ENCODE measurements at places on chromosomes 12 and 14. TPM values are rescaled to one million over a fixed set of nuclear protein-coding genes. Genes with fewer than 3 reads are reported as not detected.

DNA sequence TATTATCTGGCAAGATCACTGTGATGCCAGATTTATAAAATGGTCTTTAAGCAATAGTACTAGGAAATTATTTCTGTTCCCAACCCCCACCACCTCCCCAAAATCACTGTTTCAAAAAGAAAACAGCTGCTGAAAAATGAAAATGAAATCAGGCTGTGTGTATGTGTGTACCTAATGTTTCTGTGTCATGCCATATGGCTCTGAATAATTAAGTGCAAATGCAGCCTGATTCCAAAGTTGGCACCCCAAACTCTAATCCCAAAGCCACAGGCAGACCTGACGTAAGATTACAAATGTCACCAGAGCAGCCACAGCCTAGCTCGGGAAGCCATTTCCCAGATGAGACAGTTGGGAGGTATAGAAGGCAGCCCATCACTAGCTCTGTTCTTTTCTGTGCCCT lies 175.5 kb downstream of the MED13L start:
- no peak overlapping the region for H3K4me3 ChIP-seq
- no peak for DNase-seq
- no peaks in the 10 kb centered on the region for H3K27me3 ChIP-seq
- no peaks in the 10 kb centered on the region for H3K4me1 ChIP-seq
- no peaks in the 10 kb centered on the region for H3K36me3 ChIP-seq
- H3K27ac ChIP-seq = no peak overlapping the region

Gene AQP2
- total RNA-seq = not detected

- no peak overlapping the region for H3K4me3 ChIP-seq
- H3K27ac ChIP-seq = no peak overlapping the region
- H3K36me3 ChIP-seq = no peaks in the 10 kb centered on the region
- H3K27me3 ChIP-seq = no peaks in the 10 kb centered on the region
- no peaks in the 10 kb centered on the region for H3K4me1 ChIP-seq
Measured at GRCh38 chr14:59154373-59154772, 34.1 kb upstream of the DAAM1 start.

- peak; percentile 65 for DNase-seq
- no peak overlapping the region for H3K4me3 ChIP-seq
- H3K36me3 ChIP-seq = no peaks in the 10 kb centered on the region
- H3K4me1 ChIP-seq = peaks cover 4% of the 10 kb centered on the region
- no peak overlapping the region for H3K27ac ChIP-seq
Measured at GRCh38 chr12:116896411-116896924, 14.3 kb upstream of the FBXW8 start.

DNA sequence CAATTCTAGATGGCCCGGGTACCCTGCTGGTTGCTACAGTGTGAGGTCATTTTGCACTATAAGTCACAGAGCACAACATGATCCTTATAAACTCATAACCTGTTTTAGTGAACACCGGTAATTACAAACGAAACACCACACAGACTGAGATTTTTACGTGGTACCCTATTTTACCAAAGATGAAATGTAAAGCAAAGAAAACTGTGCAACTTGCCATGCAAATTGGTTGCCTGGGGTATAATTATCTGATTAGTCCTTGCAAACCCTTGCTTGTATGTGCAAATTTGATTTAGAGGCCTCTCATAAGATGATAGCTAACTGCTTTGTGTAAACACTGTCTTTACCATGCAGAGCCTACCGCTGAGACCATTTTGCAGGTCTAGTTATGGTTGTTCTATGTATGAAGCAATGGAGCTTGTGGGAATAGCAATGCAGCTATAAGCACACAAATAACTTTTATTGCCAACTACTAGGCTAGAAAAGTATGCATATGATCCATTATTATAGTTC lies 372.1 kb upstream of the FAR2 start:
- H3K36me3 ChIP-seq = no peaks in the 10 kb centered on the region
- H3K27me3 ChIP-seq = no peaks in the 10 kb centered on the region
- H3K27ac ChIP-seq = no peak overlapping the region
- H3K4me3 ChIP-seq = no peak overlapping the region
- DNase-seq = no peak

Gene SYT1
- 1.2 TPM for total RNA-seq

- no peaks in the 10 kb centered on the region for H3K4me1 ChIP-seq
- H3K27ac ChIP-seq = no peak overlapping the region
- H3K36me3 ChIP-seq = no peaks in the 10 kb centered on the region
- H3K4me3 ChIP-seq = no peak overlapping the region
- H3K27me3 ChIP-seq = no peaks in the 10 kb centered on the region
- DNase-seq = no peak
Measured at GRCh38 chr12:41606468-41607445, 418.6 kb downstream of the PDZRN4 start.

Gene GNPNAT1
- 45.2 TPM for total RNA-seq

Gene MTA1
- total RNA-seq = 147 TPM

DNA sequence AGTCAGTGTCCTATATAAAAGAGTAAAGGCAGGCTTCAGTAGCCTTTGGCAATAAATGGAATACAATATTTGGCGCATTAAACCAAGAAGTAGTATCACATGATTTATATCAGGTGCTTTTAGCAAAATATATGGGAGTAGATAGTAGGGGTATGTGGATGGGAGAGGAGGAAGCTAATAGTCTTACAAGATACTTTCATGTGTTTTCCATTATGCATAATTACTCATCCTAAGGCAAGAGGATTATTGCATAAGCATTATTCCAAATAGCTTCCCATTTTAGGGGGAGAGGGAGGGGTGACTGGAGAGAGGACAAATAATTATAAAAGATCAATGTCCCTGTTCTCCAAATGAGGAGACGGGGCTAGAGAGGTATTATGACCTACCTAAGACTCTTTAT lies 104.3 kb downstream of the DUSP6 start:
- no peak for DNase-seq
- peaks cover 7% of the 10 kb centered on the region for H3K4me1 ChIP-seq
- H3K36me3 ChIP-seq = no peaks in the 10 kb centered on the region
- H3K4me3 ChIP-seq = no peak overlapping the region
- H3K27ac ChIP-seq = no peak overlapping the region
- H3K27me3 ChIP-seq = no peaks in the 10 kb centered on the region

Gene CLEC1B
- total RNA-seq = not detected

GRCh38 chr12:65755596-65755978 lies 68.7 kb upstream of the HMGA2 start:
- no peak overlapping the region for H3K27ac ChIP-seq
- H3K4me1 ChIP-seq = peaks cover 27% of the 10 kb centered on the region
- DNase-seq = peak; percentile 37
- no peaks in the 10 kb centered on the region for H3K27me3 ChIP-seq

DNA sequence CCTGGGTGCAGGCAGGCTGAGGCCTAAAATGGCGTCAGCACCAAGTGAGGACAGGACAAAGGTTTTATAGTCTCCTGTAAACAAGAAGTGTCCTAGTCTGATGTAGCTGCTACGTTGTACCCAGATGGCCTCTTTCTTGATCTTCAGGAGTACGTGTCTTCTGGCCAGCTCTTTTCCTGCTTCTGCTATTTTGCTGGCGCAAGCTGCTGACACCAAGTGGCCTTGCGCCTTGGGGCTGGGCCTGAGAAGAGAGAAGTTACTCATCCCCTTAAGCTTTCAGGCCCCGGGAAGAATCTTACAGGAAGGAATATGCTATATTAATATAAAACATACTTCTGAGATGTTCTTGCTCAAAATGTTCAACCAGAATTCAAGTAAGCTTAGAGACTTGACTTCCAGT lies 605.2 kb downstream of the GALC start:
- no peaks in the 10 kb centered on the region for H3K36me3 ChIP-seq
- no peak for DNase-seq
- no peaks in the 10 kb centered on the region for H3K4me1 ChIP-seq

- H3K4me3 ChIP-seq = no peak overlapping the region
- no peaks in the 10 kb centered on the region for H3K4me1 ChIP-seq
- H3K27me3 ChIP-seq = no peaks in the 10 kb centered on the region
- no peak for DNase-seq
- no peaks in the 10 kb centered on the region for H3K36me3 ChIP-seq
- H3K27ac ChIP-seq = no peak overlapping the region
Measured at GRCh38 chr14:102856179-102856578, 66.3 kb upstream of the AMN start.

Gene ARF3
- 205 TPM for total RNA-seq

Gene ING4
- 87.6 TPM for total RNA-seq

DNA sequence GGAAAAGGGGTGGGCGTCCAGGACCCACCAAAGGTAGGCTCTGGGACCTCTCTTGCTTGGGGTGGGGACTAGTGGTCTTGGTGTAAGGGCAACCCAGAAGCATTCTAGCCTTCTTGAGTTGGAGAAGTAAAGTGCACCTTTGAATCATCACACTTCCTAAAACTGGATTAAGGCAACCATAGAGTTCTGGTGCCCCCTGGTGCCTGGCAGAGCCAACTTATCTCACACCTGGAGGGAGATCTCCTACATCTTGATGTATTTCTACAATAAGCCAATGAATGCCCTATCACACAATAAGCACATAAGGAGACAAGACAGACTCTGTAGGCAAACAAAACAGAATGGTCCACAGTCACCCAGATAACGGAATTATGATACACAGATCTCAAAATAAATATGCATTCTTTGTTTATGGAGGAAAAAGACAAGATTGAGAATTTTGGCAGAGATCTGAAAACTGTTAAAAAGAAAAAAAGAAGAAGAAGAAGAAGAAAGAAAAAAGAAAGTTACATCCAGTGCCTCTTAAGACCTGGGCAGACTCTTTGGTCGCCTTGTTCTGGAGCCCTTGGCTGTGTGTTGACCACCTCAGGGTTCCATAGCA lies 95.9 kb upstream of the PPP2R5C start:
- no peaks in the 10 kb centered on the region for H3K27me3 ChIP-seq
- H3K27ac ChIP-seq = no peak overlapping the region
- H3K4me3 ChIP-seq = no peak overlapping the region
- H3K4me1 ChIP-seq = no peaks in the 10 kb centered on the region
- no peaks in the 10 kb centered on the region for H3K36me3 ChIP-seq
- peak; percentile 81 for DNase-seq

DNA sequence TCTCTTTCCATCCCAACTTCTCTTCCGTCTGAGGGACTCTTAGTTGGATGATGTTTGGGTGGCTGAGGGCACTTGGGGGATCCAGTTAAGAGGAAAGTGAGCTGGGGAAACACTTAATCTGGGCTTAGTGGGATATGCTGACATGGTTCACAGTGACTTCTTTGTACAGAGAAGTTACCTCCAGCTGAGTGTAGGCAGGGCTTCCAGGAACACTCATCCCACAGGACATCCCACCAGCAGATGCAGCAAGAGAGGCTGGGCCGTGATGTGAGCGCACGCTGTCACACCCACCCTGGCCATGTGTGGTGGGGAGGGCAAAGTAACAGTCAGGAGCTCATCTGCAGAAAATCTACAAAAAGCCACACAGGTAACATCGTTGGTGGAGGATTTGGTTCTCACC lies 832 bp upstream of the CACNA2D4 start:
- no peak overlapping the region for H3K4me3 ChIP-seq
- DNase-seq = no peak
- no peak overlapping the region for H3K27ac ChIP-seq
- H3K36me3 ChIP-seq = no peaks in the 10 kb centered on the region
- H3K27me3 ChIP-seq = peaks cover 90% of the 10 kb centered on the region

Gene IL22
- not detected for total RNA-seq

GRCh38 chr14:61090432-61091216 lies 109.6 kb downstream of the SLC38A6 start:
- H3K4me3 ChIP-seq = no peak overlapping the region
- no peaks in the 10 kb centered on the region for H3K36me3 ChIP-seq
- no peaks in the 10 kb centered on the region for H3K27me3 ChIP-seq
- no peaks in the 10 kb centered on the region for H3K4me1 ChIP-seq

Gene L3HYPDH
- total RNA-seq = 96.3 TPM

Gene PDE3A
- total RNA-seq = not detected

DNA sequence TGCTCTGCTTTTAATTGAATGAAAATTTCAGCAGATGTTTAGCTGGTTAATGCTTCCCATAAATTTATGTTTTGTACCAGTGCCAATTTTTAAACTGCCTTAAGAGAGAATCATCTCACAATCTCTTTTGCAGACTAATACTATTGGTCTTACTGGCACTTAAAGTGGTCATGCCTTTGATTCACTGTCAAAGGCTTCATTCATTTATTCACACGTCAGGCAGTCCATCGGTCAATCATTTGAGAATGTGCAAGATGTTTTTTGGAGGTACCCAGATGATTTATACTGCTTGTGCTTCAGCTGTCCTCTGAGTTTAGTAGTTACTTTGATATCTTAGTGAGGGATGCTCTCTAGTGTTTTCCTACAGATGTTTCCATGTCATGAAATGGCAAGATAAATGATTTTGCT lies 83.4 kb downstream of the NAV3 start:
- H3K4me1 ChIP-seq = no peaks in the 10 kb centered on the region
- H3K27me3 ChIP-seq = no peaks in the 10 kb centered on the region
- DNase-seq = no peak
- no peak overlapping the region for H3K4me3 ChIP-seq
- H3K36me3 ChIP-seq = no peaks in the 10 kb centered on the region

DNA sequence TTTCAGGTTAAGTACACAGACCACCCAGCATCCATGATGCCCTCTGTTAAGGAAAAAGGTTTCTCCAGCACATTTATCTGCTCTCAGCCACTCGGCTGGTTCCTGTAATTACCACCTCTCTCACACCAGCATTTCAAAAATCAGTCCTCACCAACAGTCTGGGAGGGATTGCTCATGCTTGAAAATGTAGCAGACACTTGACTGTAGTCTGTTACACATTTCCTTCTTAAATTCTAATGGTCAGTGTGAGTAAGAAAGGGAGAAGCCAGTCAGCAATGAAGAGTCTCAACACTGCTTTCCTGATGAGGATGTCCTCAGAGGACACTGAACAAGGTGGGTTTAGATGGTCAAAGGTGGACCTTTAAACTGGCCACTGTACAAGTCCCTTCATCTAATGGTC lies 6.0 kb downstream of the ZBTB39 start:
- no peak for DNase-seq
- H3K27ac ChIP-seq = no peak overlapping the region
- peaks cover 5% of the 10 kb centered on the region for H3K4me1 ChIP-seq
- H3K27me3 ChIP-seq = no peaks in the 10 kb centered on the region
- no peak overlapping the region for H3K4me3 ChIP-seq
- 0 out of 2 replicates have a peak, but pooled peaks cover 8% of the 10 kb centered on the region for H3K36me3 ChIP-seq

- H3K4me3 ChIP-seq = no peak overlapping the region
- peaks cover 14% of the 10 kb centered on the region for H3K4me1 ChIP-seq
- H3K27me3 ChIP-seq = no peaks in the 10 kb centered on the region
- no peak for DNase-seq
- H3K36me3 ChIP-seq = no peaks in the 10 kb centered on the region
Measured at GRCh38 chr12:67377541-67377940, 108.4 kb downstream of the CAND1 start.

GRCh38 chr12:59808317-59808910 lies 212.6 kb downstream of the SLC16A7 start:
- peak; percentile 39 for DNase-seq
- H3K27ac ChIP-seq = no peak overlapping the region
- no peaks in the 10 kb centered on the region for H3K36me3 ChIP-seq
- no peaks in the 10 kb centered on the region for H3K27me3 ChIP-seq
- H3K4me3 ChIP-seq = no peak overlapping the region

DNA sequence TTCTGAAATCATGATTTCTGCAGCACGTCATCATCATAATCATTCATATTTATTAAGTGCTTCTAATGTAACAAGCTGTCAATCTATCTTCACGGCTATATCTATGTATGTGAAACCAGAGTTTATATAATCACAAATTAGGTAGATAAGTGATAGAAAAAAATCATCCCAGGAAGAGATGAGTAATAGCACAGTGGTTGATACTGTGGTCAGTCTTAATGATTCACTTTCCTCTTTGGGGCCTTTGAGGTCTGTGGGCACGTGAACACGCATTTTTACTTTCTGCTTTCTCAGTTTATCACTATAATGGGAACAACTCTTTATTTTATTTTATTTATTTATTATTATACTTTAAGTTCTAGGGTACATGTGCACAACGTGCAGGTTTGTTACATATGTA lies 265.9 kb upstream of the NOVA1 start:
- no peaks in the 10 kb centered on the region for H3K36me3 ChIP-seq
- no peak overlapping the region for H3K27ac ChIP-seq
- DNase-seq = no peak
- H3K27me3 ChIP-seq = no peaks in the 10 kb centered on the region
- H3K4me1 ChIP-seq = no peaks in the 10 kb centered on the region

Measured in PC-9 (cell line).